ENCODE measurements at places on chromosomes 6 and 20. TPM values are rescaled to one million over a fixed set of nuclear protein-coding genes. Genes with fewer than 3 reads are reported as not detected.

The HNF4A gene
- 0.58 TPM for total RNA-seq

The PACSIN1 gene
- total RNA-seq, result 6.4 TPM

The LY86 gene
- total RNA-seq, result not detected

The MCM9 gene
- total RNA-seq, result 18.1 TPM

The KIFC1 gene
- total RNA-seq, result 91.4 TPM

The ESR1 gene
- total RNA-seq, result 1.5 TPM

The NTSR1 gene
- 0.98 TPM for total RNA-seq

The RNF144B gene
- 34.5 TPM for total RNA-seq

The HLA-DQA1 gene
- total RNA-seq, result not detected

- H3K27me3 ChIP-seq, result no peaks in the 10 kb centered on the region
- H3K27ac ChIP-seq, result no peak within 1 kb of the TSS
- peaks cover 22% of the 10 kb centered on the region for H3K4me1 ChIP-seq
- H3K4me3 ChIP-seq, result no peak within 1 kb of the TSS
These were observed at the start of gene SYCP2 for GRCh38 chr20:59933296-59933848. Gene SYCP2, minus strand, starts transcription at chr20:59933637. Its CDS starts 11,224 bp downstream, at chr20:59922413.

DNA sequence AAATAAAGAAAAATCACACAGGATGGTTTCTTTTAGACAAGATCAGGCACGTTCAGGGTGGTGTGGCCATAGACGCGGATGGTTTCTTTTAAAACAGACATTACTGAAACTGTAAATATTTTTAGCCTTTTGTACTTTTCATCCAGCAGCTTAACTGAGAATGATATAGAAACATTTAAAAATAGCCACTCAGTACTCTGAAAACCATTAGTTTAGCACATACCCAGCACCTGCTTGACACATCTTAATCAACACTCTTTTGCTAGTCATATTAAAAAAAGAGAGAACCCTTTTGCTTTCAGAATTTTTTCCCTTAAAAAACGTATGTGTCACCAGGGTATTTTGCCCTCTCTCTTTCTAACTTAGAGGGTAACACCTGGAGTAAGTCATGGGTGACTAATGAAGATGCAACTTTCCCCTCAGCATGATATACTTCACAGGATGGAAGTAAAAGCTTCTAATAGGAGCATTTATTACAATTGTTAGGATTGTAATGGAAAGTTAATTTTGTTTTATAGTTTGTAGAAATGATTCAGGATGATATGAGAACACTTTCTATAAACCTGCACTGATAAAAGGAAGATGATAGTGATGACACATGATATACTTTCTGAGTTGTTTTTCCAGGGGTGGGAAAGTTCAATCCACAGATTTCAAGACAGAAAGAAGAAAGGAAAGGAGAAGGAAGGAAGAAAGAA lies 45.2 kb downstream of the BACH2 start:
- no peaks in the 10 kb centered on the region for H3K4me1 ChIP-seq
- no peaks in the 10 kb centered on the region for H3K36me3 ChIP-seq
- DNase-seq, result no peak
- no peaks in the 10 kb centered on the region for H3K27me3 ChIP-seq
- no peak overlapping the region for H3K27ac ChIP-seq

- H3K27me3 ChIP-seq, result no peaks in the 10 kb centered on the region
- H3K4me3 ChIP-seq, result peak overlapping the region; percentile 98
- peak; percentile 53 for DNase-seq
- H3K4me1 ChIP-seq, result peaks cover 26% of the 10 kb centered on the region
- peaks cover 15% of the 10 kb centered on the region for H3K36me3 ChIP-seq
These were observed 622 bp downstream of the SS18L1 start for GRCh38 chr20:62143957-62144825.

- H3K27me3 ChIP-seq, result no peaks in the 10 kb centered on the region
- no peak for DNase-seq
- no peaks in the 10 kb centered on the region for H3K36me3 ChIP-seq
- H3K4me1 ChIP-seq, result no peaks in the 10 kb centered on the region
- H3K4me3 ChIP-seq, result no peak overlapping the region
- H3K27ac ChIP-seq, result no peak overlapping the region
These were observed 143.6 kb downstream of the OR2B2 start for GRCh38 chr6:27768556-27768955.

- no peaks in the 10 kb centered on the region for H3K4me1 ChIP-seq
- DNase-seq, result no peak
- no peak overlapping the region for H3K27ac ChIP-seq
- H3K36me3 ChIP-seq, result no peaks in the 10 kb centered on the region
- H3K4me3 ChIP-seq, result no peak overlapping the region
These were observed 17.6 kb upstream of the MBOAT1 start for GRCh38 chr6:20229881-20230280.

GRCh38 chr6:4656106-4656505 lies 120.1 kb upstream of the CDYL start:
- H3K27me3 ChIP-seq, result no peaks in the 10 kb centered on the region
- no peaks in the 10 kb centered on the region for H3K36me3 ChIP-seq
- H3K4me1 ChIP-seq, result no peaks in the 10 kb centered on the region
- no peak for DNase-seq
- no peak overlapping the region for H3K27ac ChIP-seq
- no peak overlapping the region for H3K4me3 ChIP-seq

GRCh38 chr20:17843246-17844132 lies 125.1 kb downstream of the SNX5 start:
- H3K27ac ChIP-seq, result no peak overlapping the region
- H3K27me3 ChIP-seq, result no peaks in the 10 kb centered on the region
- 0 out of 2 replicates have a peak, but pooled peaks cover 7% of the 10 kb centered on the region for H3K4me1 ChIP-seq
- H3K36me3 ChIP-seq, result no peaks in the 10 kb centered on the region

DNA sequence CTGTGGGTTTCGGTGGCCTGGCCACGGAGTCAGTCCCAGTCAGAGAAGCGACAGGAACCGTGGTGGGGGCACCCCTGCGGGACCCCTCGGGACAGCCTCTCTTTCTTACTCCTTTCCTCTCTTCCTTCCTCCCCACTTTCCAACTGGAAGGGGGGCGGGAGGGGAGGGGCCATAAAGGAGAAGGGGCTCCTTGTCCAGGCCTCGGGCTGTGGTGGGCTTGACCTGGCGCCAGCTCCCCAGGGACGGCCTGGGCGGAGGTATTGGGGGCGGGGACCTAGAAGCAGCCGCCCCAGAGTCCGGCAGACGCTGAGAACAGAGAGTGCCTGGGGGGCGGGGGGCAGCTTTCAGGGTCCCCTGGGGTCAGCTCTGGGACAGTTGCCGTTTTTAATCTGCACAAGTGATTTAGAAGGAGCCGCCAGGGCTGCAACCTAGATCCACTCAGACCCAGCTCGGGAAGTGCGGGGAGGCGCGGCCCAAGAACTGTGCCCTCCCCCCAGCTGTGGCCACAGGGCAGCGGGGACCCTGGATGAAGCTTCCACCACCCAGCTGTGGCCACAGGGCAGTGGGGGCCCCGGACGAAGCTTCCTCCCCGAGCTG lies 6.4 kb upstream of the ABHD16B start:
- no peak for DNase-seq
- no peaks in the 10 kb centered on the region for H3K36me3 ChIP-seq
- peaks cover 10% of the 10 kb centered on the region for H3K4me1 ChIP-seq
- H3K4me3 ChIP-seq, result no peak overlapping the region

DNA sequence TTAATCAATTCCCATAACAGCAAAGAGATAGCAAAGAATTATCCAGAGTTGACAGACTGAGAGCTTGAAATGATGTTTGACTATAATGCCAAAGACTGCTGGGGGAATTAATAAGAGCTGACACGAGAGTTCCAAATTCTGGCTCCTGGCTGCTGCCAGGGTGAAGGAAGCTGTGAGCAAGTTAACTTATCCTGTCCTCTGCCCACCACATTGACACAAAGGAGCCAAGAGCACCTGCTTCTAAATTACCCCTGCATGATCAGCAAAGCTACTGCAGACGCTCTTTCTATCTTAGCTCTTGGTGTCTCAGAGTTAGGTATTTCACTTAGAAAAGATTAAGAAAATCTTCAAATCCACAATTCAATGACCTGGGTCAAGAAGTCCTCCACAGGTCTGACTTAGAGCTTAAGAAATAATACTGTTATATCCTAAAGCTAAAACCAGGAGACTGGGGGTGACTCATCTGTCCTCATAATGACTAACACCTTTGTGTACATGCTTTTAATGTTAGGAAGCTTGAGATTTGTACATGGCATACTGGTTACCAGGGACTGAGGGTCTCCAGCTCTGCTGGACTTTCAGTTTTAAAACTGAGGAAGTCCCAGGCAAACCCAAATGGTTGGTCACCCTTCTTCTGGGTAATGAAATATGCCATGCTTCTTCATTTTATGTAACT lies 13.2 kb upstream of the FRK start:
- H3K36me3 ChIP-seq, result no peaks in the 10 kb centered on the region
- H3K4me1 ChIP-seq, result peaks cover 54% of the 10 kb centered on the region
- peak overlapping the region; percentile 4 for H3K4me3 ChIP-seq
- H3K27me3 ChIP-seq, result no peaks in the 10 kb centered on the region
- H3K27ac ChIP-seq, result peak overlapping the region; percentile 11

GRCh38 chr6:105991561-105992314 lies 94.4 kb upstream of the PRDM1 start:
- H3K36me3 ChIP-seq, result no peaks in the 10 kb centered on the region
- no peak overlapping the region for H3K27ac ChIP-seq
- DNase-seq, result peak; percentile 40
- 0 out of 2 replicates have a peak, but pooled peaks cover 4% of the 10 kb centered on the region for H3K4me1 ChIP-seq
- H3K4me3 ChIP-seq, result peak overlapping the region; percentile 83

DNA sequence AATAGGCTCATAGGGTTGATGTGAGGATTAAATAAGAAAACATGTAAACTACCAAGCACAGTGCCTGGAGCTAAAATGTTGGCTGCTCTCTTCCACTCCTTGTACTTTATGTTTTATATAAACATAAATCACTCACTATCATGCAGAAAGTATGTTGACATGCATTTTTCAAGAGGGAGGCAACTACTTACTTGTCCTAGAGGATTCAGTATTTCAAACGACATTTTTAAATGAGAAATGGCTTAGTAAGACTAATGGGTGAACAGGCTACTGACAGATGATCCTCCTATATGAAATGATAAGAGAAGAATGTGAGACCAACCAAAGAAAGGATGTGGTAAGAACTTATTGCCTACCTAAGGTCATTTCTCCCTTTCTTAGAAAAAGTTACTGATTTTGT lies 21.0 kb downstream of the LATS1 start:
- no peak overlapping the region for H3K4me3 ChIP-seq
- no peaks in the 10 kb centered on the region for H3K27me3 ChIP-seq
- H3K36me3 ChIP-seq, result peaks cover 5% of the 10 kb centered on the region
- H3K4me1 ChIP-seq, result no peaks in the 10 kb centered on the region

DNA sequence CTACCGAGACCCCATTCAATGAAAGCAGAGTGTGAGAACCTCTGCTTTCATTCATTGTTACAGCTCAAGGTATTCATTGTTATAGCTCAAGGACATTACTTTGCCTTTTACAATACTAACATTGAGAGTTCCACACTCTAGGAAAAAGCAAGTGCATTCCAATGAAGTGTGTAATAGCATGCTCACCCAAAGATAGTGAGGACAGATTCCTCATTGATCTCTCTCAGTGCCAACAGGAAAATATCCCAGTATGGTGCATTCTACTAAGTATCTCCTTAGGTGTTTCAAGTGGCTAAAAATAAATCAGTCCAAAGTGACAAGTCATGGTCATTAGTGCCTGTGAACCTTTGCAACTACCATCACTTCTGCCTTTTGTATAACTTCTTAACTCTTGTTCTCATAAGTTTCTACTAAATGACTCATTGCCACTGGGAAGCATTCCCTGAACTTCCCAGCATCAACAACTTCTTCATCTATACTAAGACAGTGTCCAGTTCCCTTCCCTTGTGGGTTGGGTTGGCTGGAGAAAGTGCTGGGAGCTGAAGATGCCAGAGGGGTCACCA lies 140.7 kb upstream of the STXBP5 start:
- no peaks in the 10 kb centered on the region for H3K36me3 ChIP-seq
- H3K27me3 ChIP-seq, result no peaks in the 10 kb centered on the region
- peak overlapping the region; percentile 58 for H3K27ac ChIP-seq
- DNase-seq, result peak; percentile 82
- peaks cover 33% of the 10 kb centered on the region for H3K4me1 ChIP-seq

GRCh38 chr6:84428300-84428907 lies 201.0 kb upstream of the CEP162 start:
- H3K36me3 ChIP-seq, result no peaks in the 10 kb centered on the region
- no peak for DNase-seq

GRCh38 chr20:32819992-32820697 lies 391 bp downstream of the MAPRE1 start:
- no peak for DNase-seq
- H3K4me3 ChIP-seq, result peak overlapping the region; percentile 76
- peaks cover 34% of the 10 kb centered on the region for H3K4me1 ChIP-seq
- no peaks in the 10 kb centered on the region for H3K36me3 ChIP-seq

Data from PC-9 (cell line).